ENCODE measurements at places on chromosomes 2 and 18.
A peak's percentile ranks its signal among the peaks of the same experiment; 100 is the strongest.

- DNase-seq = no peak
Measured at GRCh38 chr2:68548396-68548795, 81.0 kb downstream of the APLF start.

DNA sequence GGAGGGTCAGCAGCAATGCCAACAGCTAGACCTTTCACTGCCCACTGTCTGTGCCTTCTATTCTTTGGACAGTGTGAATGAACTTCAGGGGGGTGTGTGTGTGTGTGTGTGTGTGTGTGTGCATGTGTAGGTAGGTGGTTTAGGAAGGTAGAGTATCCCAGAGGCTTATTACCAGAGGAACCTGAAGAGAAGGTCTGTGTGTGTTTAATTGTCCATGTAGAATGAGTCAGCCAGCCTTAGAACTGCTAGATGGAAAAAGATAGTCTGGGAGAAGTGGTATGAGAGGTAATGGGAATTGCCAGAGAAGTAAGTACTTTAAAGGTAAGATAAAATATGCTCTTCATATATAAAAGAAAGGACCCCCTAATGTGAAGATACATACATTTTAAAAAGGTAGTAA is 522.2 kb downstream of the PIK3C3 start:
- no peak for DNase-seq

GRCh38 chr2:102101849-102102635 is 40.5 kb upstream of the IL1R1 start:
- no peak for DNase-seq

DNA sequence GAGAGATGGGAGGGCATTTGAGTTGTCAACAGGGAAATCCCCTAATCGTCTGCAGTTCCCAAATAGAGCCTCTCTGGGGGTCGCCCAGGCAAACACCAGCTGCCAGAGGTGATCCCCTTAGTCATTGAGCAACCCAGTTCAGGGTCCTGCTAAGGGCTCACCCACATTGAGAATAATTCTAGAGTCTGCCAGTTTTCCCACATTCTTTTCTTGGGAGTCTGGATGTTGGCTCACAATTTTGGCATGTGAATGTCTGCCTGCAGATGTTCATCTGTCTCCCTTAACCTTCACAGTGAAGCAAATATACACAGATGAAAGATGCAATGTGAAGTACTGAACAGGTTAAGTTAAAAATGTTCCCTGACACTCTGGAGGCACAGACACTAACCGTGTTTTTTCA is 11.4 kb upstream of the SMIM21 start:
- DNase-seq = no peak

DNA sequence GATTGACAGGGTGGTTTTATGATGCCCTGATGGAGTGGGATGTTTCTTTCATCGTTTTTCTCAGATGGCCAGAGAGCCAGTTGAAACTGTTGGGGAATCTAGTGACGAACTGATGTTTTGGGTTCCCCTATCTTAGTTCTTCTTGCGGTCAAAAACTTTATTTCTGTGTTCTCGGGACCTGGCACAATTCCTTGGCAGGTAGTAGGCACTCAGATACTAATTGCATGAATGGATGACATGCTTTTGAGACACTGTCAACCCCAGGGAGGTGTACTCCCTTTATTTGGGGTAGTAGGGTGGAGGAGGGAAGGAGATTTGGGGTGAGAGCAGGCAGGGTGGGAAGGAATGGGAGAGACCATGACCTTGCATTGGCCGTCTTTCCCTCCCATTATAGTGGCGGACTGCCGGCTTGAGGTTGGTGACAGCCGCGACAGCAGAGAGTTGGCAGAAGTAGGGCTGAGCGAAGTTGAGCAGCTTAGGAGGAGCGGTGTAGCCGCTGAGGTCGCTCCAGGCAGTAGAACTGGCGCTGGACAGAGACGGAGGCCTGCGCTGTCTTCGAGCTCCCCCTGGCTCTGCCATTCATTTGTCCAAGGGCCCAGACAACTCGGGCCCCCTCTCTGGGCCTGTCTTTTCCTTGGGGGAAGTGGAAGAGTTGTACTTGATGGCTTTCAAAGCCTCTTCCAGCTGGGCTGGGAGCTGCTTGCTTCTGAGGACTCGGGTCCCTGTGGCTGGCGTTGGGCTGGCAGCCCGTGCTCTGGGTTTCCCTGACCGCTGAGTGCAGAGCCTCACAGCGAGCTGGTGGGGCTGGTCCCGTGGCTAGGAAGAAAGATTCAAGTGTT is 2.6 kb downstream of the TET3 start:
- DNase-seq = no peak

- no peak for DNase-seq
Measured at GRCh38 chr18:75421656-75422055, 5.8 kb downstream of the SMIM21 start.

- DNase-seq = no peak
Measured at GRCh38 chr2:172667581-172668325, 67.9 kb upstream of the RAPGEF4 start.

DNA sequence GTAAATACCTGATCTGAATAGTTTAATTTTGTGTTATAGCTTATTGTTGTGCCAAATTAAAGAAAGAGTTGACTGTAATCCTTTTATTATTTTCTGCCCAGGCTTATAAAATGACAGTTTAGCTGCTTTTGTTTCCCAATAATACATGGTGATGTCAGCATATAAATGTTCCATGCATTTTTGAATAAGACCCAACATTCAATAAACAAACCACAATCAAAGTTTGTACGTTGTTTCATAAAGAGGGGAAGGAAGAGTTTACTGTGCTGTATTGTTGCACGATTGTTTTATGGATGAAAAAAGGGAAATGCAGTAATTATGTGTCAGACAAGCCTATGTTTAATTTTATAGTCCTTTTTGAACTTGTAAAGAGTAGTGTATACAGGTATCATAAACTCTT is 177.2 kb upstream of the SCN7A start:
- DNase-seq = no peak

- no peak for DNase-seq
Measured at GRCh38 chr2:127187081-127187775, 32.9 kb downstream of the CYP27C1 start.

GRCh38 chr2:151946899-151947812 is 118.9 kb upstream of the ARL5A start:
- peak; percentile 42 for DNase-seq

- DNase-seq = no peak
Measured at GRCh38 chr2:100670232-100670631, 107.4 kb downstream of the PDCL3 start.

DNA sequence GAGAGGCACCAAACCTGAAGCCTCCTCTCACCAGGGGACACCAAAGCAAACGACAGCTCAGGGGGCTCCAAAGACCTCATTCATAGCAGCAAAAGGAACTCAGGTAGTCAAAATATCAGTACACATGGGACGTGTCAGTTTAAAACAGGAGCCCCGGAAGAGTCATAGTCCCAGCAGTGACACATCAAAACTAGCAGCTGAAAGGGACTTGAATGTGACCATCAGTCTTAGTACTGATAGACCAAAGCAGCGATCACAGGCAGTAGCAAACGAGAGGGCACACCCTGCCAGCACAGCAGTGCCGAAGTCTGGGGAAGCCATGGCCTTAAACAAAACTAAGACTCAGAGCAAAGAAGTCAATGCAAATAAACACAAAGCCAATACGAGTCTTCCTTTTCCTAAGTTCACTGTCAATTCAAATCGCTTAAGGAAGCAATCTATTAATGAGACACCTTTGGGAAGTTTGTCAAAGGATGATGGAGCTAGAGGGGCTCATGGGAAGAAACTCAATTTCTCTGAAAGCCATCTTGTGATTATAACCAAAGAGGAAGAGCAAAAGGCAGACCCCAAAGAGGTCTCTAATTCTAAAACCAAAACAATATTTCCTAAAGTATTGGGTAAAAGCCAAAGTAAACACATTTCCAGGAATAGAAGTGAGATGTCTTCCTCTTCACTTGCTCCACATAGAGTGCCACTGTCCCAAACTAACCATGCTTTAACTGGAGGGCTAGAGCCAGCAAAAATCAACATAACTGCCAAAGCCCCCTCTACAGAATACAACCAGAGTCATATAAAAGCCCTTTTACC is 1.2 kb downstream of the GALNT5 start:
- DNase-seq = no peak

DNA sequence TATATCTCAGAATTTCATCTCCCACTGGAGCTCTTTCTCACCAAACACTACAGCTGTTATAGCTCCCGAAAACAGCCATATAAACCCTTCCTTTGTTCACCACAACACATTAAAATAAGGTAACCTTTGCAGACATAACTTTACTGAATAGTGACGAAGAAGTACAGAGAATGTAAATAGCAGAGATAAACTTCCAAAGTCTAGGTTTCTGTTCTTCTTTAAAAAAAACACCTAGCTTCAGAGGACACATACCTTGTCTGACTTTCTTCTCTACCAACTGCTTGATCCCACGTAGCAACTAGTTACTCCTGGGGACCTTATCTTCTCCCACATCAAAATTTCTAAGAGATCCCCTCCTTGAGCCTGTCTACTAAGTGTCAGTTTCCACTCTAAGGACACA is 32.3 kb downstream of the ATL2 start:
- DNase-seq = no peak

DNA sequence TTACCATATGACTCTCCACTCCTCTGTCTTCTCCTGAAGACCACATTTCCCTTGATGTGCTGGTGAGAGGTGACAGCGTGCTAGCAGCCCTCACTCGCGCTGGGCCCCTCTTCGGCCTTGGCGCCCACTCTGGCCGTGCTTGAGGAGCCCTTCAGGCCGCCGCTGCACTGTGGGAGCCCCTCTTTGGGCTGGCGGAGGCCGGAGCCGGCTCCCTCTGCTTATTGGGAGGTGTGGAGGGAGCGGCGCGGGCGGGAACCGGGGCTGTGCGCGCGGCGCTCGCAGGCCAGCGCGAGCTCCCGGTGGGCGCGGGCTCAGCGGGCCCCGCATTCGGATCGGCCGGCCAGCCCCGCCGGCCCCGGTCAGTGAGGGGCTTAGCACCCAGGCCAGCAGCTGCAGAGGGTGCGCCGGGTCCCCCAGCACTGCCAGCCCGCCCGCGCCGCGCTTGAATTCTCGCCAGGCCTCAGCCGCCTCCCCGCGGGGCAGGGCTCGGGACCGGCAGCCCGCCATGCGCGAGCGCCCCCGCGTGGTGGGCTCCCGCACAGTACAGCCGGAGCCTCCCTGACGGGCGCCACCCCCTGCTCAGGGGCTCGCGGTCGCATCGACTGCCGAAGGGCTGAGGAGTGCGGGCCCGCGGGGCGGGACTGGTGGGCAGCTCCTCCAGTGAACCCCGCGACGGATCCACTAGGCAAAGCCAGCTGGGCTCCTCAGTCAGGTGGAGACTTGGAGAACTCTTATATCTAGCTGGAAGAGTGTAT is 246.6 kb upstream of the REG3G start:
- no peak for DNase-seq

DNA sequence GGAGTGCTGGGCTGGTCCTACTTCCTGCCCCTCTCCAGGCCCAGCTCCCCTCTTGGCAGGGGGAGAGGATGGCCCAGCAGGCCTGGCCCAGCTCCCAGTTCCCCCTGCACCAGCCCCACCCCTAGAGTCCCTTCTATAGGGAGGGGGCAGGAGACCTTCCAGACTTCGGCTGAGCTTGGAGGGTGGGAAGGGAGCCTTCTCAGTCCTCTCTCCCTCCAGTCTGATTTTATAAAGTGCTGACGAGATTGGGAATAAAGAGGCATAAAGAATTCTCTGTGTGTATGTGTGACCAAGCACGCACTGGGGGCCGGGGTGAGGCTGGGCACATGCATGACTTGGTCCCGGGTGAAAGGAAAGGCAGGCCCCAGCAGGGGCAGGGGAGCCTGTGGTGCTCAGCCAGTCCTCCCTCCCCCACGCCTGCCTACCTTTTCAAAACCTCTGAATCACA is 5.1 kb downstream of the CHPF start:
- DNase-seq = no peak

DNA sequence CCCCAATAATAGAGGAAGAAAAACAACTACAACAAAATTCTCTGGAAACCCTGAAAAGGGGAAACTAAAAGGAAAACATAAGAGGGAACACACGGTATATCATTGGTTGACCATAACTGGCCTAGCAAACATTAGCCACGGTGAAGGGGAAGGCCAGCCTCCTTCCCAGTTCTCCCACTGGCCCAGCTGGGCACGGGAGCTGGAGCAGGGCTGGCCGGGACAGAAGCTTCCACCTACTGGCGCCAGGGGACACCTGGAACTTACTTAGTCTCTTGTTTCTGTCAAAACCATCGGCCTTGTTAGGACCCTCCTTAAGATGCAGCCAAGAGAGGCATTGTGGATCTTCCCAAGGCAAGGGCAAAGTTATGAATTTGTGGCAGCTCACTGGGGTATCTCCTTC is 56.1 kb upstream of the DLGAP1 start:
- DNase-seq = no peak

DNA sequence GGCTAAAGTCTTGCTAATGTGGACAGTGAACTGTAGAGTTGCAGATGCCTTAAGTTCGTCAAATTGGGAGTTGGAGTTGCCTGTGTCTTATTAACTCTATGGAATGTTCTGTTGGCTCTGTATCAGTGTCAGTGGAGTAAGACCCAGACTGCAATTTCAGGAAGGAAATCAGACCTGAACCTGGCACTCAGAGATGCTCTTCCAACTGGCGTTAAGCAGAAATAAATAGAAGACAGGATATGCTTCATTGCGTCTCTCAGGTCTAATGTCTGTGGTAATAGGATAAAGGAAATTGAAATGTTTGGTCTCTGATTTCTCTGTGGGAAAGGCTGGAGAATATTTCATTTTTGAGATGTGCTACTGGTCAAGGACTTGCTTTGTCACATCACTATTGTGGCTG is 846.7 kb upstream of the ID2 start:
- no peak for DNase-seq

GRCh38 chr2:227370791-227371312 is 8.3 kb downstream of the TM4SF20 start:
- DNase-seq = no peak

GRCh38 chr18:55477499-55477859 is 110.5 kb downstream of the TCF4 start:
- DNase-seq = peak; percentile 55

- DNase-seq = no peak
Measured at GRCh38 chr18:43893001-43893637, 615.8 kb upstream of the SYT4 start.

DNA sequence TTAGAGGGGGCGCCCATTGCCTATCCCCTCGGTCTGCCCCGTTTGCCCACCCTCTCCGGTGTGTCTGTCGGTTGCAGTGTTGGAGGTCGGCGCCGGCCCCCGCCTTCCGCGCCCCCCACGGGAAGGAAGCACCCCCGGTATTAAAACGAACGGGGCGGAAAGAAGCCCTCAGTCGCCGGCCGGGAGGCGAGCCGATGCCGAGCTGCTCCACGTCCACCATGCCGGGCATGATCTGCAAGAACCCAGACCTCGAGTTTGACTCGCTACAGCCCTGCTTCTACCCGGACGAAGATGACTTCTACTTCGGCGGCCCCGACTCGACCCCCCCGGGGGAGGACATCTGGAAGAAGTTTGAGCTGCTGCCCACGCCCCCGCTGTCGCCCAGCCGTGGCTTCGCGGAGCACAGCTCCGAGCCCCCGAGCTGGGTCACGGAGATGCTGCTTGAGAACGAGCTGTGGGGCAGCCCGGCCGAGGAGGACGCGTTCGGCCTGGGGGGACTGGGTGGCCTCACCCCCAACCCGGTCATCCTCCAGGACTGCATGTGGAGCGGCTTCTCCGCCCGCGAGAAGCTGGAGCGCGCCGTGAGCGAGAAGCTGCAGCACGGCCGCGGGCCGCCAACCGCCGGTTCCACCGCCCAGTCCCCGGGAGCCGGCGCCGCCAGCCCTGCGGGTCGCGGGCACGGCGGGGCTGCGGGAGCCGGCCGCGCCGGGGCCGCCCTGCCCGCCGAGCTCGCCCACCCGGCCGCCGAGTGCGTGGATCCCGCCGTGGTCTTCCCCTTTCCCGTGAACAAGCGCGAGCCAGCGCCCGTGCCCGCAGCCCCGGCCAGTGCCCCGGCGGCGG is 1.7 kb downstream of the MYCN start:
- no peak for DNase-seq

- no peak for DNase-seq
Measured at GRCh38 chr2:240137596-240138253, 1.6 kb upstream of the COPS9 start.

- DNase-seq = peak; percentile 40
Measured at GRCh38 chr2:172437419-172438341, 10.3 kb downstream of the ITGA6 start.

Measured in MM.1S (cell line).